ENCODE measurements at places on chromosomes 1 and 21. TPM values are rescaled to one million over a fixed set of nuclear protein-coding genes. Genes with fewer than 3 reads are reported as not detected.
A peak's percentile ranks its signal among the peaks of the same experiment; 100 is the strongest.

The ASTN1 gene
- total RNA-seq: 0.20 TPM

GRCh38 chr1:150364231-150365003 is 470 bp downstream of the RPRD2 start:
- no peaks in the 10 kb centered on the region for H3K36me3 ChIP-seq
- peak overlapping the region; percentile 74 for H3K4me3 ChIP-seq
- peaks cover 13% of the 10 kb centered on the region for H3K4me1 ChIP-seq
- peak overlapping the region; percentile 99 for H3K27ac ChIP-seq
- H3K27me3 ChIP-seq: no peaks in the 10 kb centered on the region

- H3K36me3 ChIP-seq: peaks cover 9% of the 10 kb centered on the region
- H3K27me3 ChIP-seq: no peaks in the 10 kb centered on the region
- no peak overlapping the region for H3K4me3 ChIP-seq
- peaks cover 25% of the 10 kb centered on the region for H3K4me1 ChIP-seq
Measured at GRCh38 chr1:36132029-36132428, 7.0 kb upstream of the COL8A2 start.

GRCh38 chr1:21665711-21666575 is 3.2 kb downstream of the RAP1GAP start:
- H3K27ac ChIP-seq: no peak overlapping the region
- H3K27me3 ChIP-seq: peaks cover 35% of the 10 kb centered on the region
- peaks cover 19% of the 10 kb centered on the region for H3K4me1 ChIP-seq
- H3K36me3 ChIP-seq: no peaks in the 10 kb centered on the region
- H3K4me3 ChIP-seq: no peak overlapping the region

All from upper lobe of right lung (tissue), 1 donor.